ENCODE measurements at places on chromosomes 16 and 17.
A peak's percentile ranks its signal among the peaks of the same experiment; 100 is the strongest.

DNA sequence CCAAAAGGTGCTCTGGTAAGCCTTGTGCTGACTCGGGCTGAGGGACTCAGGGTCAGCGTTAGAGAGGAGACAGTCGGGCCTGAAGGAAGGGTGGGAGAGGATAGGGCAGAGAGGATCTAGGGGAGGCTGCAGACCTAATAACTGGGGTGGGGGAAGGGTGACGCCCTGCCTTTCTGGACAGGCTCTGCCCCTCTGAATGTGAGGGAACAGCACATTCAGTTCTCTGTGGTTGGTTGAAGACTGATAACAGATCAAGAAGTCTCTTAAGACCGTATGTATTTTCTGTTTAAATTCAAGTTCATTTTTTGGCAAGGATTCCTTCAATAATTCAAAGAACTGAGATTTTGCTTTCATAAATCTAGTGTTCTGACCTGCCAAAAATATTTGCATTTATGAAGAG, 56.2 kb upstream of the TEKT3 start:
- no peak for DNase-seq

DNA sequence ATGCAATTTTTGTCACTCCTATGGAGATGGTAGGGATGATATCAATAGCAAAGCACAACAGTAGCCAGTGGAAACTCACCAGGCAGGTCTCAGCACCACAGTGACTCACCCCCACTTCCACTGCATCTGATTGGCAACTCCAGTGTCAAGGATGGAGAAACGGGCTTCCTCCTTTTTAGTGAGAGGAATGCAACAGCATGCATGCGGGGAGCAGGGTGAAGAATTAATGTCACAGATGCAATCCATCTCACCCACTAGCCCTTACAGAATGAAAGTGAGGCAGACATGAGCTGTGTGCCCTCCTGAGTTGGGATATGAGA, 467.0 kb upstream of the C16orf82 start:
- no peak for DNase-seq

- DNase-seq = no peak
These were observed 395.4 kb downstream of the NPIPA7 start for GRCh38 chr16:16774389-16774788.

GRCh38 chr17:41518031-41518430, 659 bp downstream of the KRT15 start:
- no peak for DNase-seq

DNA sequence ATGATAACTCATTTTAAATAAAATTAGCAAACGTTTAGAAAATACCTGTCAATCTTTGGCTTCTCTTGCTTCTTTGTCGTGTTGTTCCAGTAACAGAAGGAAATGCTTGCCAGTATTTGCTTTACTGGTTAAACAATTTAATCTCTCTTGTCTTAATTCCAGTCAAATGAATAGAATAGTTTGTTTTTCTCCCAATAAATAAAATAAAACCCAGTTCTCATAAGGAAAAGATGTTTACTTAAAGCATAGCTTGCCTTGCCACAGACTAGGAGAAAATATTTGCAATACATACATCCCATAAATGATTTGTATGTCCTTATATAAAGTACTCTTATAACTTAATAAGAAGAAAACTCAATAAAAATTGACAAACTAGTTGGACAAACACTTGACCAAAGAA, 43.9 kb upstream of the TEKT3 start:
- DNase-seq = peak; percentile 92

- peak; percentile 1 for DNase-seq
These were observed 75.8 kb downstream of the AXIN2 start for GRCh38 chr17:65485388-65486299.

DNA sequence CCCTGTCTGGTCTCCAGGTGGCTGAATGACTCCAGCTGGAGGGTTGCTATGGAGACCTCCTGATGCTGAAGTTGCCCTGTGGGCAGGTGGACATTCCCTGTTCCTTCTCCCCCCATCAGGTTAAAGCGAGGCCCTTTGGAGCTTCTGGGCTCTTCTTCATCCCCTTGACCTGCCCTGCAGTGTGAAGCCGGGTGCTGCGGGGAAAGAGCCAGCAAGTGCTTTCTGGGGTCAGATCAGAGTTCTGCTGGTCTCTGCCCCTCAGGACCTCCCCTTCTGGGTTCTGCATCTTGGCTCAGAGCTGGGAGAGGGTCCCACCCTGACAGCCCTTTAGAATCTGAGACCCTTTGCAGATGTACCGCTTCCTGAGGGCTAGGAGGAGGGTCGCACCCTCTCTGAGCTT, 25.1 kb downstream of the NKD1 start:
- no peak for DNase-seq

GRCh38 chr17:73588891-73589290, 55.4 kb downstream of the SDK2 start:
- no peak for DNase-seq

- DNase-seq = no peak
These were observed 31.8 kb upstream of the ZNF469 start for GRCh38 chr16:88350922-88351321.

DNA sequence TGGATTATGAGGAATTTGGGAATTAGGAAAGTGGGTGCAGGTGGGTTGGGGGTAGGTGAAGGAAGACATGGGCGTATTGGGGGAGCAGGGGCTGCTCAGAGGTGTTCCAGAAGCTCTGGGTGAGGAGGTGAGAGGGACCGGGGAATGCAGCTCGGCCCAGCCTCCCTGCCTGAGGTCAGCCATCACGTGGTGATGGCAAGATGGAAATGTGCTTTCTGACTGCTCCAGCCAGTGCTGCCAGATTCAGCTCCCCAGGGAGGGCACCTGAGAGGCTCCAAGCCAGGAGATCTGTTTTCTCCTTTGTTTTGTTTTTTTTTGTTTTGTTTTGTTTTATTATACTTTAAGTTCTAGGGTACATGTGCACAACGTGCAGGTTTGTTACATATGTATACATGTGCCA, 35.2 kb upstream of the STH start:
- DNase-seq = no peak

DNA sequence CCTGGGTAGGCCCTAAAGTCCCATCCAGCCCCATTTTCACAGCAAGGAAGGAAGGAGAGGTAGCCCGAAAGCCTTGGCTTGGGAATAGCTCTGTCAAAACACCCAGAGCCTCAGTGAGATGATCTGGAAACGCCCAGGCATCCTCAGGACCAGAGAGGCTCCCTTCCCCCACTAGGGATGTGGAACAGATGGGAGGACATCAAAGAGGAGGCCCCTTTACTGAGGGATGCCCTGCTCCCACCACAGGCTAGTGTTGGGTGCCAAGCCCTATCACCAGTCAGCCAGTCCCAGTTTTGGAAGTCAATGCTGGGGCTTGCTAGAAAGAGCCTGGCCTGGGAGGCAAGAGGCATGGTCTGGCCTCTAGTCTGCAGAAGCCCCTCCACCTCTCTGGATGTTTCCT, 4.7 kb downstream of the TPPP3 start:
- no peak for DNase-seq

DNA sequence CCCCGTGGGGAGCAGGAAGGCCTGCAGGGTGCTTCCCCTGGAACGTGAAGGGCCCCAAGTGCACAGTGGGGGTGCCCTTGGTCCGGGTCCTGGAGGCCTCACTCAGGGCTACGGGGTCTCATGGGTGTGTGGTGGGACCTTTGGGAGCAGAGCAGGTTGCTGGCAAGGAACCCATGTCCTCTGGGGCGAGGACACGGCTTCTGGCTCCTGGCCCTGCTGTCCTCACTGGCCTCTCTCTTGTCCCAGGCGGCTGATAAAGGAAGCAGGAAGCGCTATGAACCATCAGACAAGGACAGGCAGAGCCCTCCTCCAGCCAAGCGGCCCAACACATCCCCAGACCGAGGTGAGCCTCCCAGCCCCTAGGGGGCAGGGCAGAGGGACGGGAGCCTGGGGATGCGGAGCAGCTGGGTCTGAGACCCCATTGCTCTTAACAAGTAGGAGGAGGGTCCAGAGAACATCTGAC, 9.8 kb upstream of the IL17C start:
- DNase-seq = peak; percentile 38

GRCh38 chr17:27807567-27808470, 7.5 kb upstream of the NOS2 start:
- DNase-seq = no peak

GRCh38 chr17:81309140-81309858, 14.2 kb upstream of the SLC38A10 start:
- DNase-seq = peak; percentile 67

DNA sequence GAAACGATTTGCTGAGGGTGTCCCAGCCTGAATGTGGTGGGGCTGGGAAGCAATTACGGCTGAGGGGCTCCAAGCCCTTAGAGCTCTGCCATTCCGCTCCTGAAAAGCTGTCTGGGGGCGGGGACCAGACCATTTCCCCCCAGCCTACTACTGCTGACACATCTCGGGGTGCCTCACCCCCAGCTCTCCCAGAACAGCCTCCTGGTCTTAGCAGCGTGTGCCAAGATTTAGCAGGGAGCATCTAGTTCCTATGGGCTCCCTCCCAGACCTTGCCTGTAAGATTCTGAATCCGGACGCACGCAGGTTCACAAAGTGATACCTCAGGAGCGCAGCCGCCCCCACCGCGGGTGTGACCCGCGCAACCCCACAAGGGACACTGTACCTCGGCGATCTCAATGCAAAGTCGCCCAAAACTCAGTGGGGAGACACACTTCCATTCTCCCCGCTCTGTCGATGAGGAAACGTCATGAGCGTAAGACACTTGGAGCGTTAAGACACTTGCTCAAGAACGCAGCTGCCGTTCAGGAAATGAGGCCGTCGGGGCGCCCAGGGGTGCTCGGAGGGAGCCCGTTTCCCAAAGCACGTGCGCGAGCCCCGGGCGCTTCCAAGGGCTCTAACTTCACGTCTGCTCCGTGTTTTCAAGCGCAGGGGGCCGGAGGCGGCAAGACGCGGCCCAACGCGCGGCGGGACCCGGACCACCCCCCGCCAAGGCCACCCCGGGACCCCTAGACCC, 629 bp downstream of the GEMIN4 start:
- DNase-seq = no peak

- DNase-seq = no peak
These were observed 110.4 kb downstream of the SPAG9 start for GRCh38 chr17:51010173-51010675.

- no peak for DNase-seq
These were observed 15.9 kb upstream of the CYTH1 start for GRCh38 chr17:78797691-78798585.

DNA sequence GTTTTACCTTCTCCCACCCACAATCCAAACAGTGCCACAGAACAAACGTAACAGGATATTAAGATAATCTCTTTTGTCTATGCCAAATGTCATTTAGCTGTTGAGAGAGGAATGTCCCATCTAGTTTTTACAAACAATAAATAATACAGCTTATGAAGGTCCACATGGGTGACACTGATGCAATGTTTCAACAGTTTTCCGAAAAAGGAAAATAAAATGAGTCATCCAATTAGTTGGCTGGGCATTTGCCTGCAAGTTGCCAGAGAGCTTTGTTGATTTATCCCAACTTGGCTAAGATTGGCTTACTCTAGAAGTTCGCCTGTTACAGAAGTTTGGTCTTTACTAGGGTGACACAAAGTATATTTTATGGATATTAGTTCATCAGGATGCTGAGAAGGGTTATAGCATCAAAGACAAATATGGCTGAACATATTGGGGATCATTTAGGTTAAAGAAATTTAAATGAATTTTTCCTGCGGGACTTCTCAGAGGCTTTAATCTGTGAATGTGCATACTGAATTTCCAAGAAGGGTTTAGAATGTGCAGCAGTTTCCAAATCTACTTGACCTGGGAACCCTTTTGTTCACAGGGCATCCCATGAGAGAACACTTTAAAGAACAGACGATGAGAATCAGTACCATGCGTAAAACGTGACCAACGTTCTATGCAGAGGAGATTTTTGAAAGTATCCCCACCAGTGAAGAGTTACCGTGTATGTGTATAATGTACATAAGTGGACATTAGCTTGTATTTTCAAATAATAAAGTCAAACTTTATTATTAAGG, 73.1 kb downstream of the CDH13 start:
- DNase-seq = peak; percentile 54

DNA sequence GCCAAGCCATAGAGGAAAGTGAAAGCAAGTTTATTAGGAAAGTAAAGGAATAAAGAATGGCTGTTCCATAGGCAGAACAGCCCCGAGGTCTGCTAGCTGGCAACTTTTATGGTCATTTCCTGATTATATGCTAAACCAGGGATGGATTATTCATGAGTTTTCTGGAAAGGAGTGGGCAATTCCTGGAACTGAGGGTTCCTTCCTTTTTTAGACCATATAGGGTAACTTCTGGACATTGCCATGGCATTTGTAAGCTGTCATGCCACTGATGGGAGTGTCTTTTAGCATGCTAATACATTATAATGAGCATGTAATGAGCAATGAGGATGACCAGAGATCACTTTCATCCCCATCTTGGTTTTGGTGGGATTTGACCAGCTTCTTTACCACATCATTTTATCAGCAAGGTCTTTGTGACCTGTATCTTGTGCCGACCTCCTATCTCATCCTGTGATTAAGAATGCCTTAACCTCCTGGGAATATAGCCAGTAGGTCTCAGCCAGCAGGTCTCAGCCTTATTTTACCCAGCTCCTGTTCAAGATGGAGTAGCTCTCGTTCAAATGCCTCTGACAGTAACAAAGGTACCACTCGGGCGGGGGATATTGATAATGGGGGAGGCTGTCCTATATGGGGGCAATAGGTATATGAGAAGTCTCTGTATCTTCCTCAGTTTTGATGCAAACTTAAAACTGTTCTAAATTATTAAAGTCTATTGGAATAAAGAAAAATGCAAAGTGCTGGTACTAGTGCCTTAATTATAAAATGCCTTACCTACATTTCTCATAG, 38.9 kb upstream of the HELZ start:
- DNase-seq = no peak

GRCh38 chr16:2048116-2048543, 345 bp downstream of the TSC2 start:
- no peak for DNase-seq

DNA sequence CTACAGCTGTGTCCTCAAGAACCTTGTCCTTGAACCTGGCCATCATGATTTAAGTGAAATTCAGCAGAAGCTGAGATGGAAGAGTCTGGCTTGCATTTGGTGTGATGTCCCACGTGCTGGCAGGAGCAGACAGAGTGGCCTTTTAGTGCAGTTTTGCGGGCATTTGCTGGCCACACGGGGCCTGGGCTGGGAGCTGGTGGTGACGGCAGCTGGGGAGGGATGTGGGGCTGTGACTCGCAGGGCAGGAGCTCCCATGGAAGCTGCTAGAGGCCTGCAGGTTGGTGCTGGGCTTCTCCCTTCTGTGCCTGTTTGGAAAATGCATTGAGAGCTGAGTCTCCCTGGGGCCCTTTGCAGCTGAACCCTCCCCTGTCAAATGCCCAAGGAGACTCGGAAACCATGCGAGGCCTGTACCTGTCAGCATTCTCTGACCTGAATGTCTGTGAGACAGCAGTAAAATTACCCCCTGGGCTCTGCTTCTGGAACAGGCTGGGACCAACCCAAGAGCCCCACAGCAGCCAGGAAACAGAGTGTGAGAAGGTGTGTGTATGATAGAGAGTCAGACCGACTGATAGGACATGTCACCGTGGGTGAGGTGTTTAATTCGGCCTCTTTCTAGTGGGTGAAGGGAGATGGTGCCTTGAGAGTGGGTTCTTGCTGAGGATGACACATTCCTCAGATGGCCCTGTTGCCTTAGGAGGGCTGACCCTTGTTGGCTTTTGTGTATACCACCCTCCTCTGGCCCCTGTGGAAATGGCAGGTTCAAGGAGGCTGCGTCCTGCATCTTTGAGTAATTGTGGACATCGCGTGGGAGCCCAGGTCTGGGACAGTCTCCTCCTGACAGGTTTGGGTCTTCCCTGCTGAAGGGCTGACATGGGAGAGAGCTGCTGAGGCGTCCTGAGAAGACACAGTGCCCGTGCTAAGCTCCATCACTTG, 145.5 kb downstream of the MSI2 start:
- DNase-seq = no peak

All from LNCaP clone FGC (cell line).